Stimulated activated effector memory CD8-positive, alpha-beta T cell treated with anti-CD3 and anti-CD28 coated beads, Interleukin-12 subunit alpha, Interleukin-12 subunit beta, amount 100 ng/mL, for 72 hours (primary cell): ENCODE measurements at places on chromosomes 1 and 21.

- no peak for DNase-seq
Measured at GRCh38 chr1:33049371-33049770, 12.7 kb upstream of the AK2 start.

DNA sequence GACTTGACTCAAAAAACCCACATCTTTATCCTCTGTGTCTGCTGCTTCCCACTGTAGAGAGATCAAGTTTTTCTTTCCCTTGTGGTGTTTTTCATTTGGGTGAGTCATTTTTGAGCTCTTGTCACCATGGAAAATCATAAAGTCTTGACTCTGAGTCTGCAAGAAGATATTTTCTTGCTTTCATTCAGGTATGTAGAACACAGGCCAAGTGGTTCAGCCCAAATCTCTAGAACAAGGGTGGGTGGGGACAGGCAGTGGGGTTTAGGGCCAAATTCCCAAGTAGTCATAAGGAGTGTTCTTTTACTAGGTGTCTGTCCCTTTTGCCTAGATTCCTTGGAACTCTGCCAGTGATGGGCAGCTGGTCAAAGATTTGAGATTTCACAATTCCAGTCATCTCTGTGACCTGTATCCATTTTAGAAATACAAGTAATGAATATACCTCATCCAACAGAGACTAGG, 21.5 kb upstream of the ARHGAP29 start:
- DNase-seq, result no peak

- no peak for DNase-seq
Measured at GRCh38 chr1:194295685-194296084, 1109.3 kb upstream of the B3GALT2 start.

DNA sequence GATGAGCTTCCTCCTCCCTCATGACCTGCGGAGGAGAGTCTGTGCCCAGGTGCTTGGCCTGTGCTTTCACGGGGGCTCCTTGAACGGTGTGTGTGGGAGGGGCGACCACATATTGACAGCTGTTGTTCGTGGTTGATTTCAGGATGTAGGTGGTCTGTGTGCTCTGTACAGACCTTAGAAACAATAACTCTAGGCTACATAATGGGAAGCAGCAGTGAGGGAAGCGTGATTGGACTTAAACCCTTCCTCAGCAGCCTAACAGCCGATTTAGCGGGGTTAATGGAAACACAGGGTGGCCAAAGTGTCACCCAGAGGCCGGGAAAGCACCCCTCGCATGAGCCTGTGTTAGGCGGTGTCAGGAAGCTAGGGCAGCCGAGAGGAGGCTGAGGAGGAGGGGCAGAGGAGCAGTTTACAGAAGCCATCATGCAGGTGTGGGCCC, 56.0 kb downstream of the TBCE start:
- DNase-seq, result no peak

GRCh38 chr1:89721351-89721750, 88.4 kb downstream of the LRRC8C start:
- no peak for DNase-seq
